ENCODE measurements at places on chromosomes 16 and 17.

DNA sequence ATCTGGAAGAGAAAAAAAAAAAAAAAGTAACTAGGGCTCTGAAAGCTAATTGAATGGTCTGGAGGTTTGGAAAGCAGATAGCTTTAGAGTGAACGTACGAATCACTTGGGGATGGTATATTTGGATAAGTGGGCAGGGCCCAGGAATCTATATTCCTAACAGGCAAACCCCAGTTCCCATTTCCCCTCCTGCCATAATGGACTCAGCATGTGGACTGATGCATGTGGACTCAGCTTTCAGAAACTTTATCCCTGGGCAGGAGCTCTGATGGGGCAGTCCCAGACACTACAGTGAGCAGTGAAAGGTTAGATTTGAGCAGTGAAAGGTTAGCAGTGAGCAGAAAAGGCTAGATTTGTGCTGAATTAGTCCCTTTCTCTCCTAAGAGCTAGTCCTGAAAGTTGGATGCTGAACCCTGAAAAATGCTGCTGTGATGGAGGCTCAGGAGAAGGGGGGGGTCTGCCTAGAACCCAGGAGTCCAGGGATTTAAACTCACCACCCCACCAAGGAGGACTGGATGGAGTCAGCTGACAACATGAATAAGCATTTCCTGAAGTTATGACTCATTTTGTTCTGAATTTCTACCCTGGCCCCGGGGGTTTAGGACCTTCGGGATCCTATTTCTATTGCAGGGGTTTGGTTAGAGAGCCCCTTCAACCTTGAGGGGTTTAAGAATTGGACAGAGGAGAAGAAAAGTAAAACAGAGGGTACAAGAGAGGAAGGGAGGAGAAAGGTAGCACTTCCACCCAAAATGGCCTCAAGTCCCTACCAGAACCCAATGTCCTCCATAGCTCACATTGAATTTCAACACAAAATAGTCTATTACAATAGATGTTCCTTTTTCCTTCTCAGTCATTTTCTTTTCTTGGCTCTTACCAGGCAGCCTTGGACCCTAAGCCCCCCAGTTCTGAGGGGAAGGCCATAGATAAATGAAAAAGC, 10.3 kb upstream of the FZD2 start:
- no peak for DNase-seq

GRCh38 chr16:23324727-23325126, 22.6 kb downstream of the SCNN1B start:
- DNase-seq = no peak

GRCh38 chr17:2214929-2215615, 88.5 kb downstream of the SMG6 start:
- DNase-seq = no peak

- no peak for DNase-seq
Observed at GRCh38 chr16:777826-778225, 10.4 kb downstream of the RPUSD1 start.

GRCh38 chr17:73318836-73319235, 7.0 kb upstream of the CDC42EP4 start:
- no peak for DNase-seq

DNA sequence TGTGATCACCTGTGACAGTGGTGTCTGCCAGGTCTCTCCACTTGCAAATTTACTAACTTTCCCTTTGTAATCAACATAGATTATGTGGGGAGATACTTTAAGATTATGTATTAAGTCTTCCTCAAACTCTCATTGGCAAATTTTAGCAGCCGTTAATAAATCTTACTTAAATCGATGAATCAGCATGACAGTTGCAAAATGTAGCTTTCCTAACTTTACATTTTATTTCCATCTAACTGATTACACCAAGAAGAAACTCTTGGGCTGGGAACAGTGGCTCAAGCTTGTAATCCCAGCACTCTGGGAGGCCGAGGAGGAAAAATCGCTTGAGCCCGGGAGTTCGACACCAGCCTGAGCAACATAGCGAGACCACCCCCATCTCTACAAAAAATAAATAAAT, 23.3 kb upstream of the CPNE2 start:
- no peak for DNase-seq

DNA sequence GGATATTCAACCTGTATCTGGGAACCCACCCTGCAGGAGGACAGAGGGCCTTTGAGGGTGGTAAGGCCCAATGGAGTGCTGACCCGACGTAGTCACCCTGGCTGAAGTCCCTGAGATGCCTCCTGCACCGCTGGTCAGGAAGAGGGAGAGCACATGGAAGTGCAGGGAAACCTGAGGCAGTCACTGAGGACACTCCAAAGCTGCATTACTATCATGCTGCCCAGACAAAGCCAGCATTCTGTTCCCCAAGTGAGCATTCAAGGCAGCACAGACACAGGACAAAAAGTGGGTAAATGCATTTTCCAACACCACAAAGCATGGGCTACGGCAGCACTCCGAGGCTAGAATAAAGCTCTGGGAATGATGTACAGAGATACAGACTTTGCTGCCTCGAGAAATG, 46.8 kb upstream of the BCAR1 start:
- no peak for DNase-seq

DNA sequence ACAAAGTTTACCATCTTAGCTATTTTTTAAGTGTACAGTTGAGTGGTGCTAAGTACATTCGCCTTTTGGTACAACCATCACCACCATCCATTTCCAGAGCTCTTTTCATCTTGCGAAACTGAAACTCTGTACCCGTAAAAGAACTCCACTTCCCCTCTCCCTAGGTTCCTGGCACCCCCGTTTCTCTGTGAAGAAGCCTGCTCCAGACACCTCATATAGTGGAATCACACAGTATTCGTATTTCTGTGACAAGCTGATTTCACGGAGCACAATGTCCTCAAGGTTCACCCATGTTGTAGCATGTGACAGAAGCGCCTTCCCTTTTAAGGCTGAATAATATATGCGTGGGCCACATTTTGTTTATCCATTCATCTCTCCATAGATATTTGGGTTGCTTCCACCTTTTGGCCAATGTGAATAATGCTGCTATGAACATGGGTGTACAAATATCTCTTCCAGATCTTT, 54.2 kb upstream of the MAP3K14 start:
- DNase-seq = no peak

DNA sequence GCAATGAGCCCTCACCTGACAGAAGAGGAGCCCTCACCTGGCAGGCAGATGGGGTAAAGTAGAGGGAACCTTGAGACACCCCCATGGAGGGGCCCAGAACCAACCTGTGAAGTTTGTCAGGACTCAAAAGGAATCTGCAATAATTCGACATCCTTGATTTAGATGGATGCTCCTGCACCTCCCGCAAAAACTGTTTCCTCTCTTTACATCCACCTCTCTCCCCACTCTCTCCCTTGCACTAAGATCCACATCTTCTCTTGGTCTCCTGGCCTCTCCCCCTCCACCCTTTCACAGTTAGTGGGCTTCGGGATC, 34.9 kb upstream of the RBFOX3 start:
- DNase-seq = no peak

DNA sequence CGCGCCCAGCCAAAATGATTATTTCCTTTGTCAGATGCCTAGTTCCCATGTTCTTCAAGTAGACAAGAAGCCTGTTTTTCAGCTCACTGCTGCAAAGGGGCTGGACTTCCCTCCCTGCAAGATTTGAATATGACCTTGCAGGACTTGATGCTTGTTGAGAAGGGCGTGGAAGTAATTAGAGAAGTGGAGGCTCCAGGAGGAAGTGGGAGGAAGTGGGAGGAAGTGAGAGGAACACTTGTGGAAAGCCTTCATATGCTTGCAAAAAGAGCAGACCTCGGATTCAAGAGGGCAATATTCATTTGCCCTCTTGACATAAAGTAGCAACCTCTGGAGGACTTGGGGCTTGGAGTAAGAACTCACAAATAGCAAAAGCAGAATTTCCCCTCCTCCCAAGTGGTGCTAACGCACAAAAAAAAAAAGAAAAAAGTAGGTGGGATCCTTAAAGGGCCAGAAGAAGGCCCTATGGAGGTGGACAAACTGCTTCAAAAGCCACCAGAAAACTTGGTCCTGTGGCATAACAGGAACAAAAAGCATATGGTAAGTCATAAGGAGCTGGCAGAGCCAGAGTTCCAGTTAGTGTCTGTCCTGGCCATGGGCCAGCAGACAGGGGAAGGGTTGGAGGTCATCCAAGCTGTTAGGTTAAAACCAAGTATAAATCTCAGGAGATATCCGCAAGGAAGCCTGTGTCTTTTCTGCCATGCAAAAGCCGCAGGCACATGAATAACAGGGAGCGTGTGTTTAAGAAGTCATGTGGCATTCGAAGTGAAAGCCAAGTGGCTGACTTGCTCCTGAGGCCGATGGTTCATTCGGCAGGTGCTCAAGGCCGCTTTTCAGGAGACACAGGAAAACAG, 20.6 kb upstream of the PRKAR1A start:
- DNase-seq = no peak

GRCh38 chr17:27485125-27485524, 28.9 kb downstream of the KSR1 start:
- no peak for DNase-seq

GRCh38 chr16:1592446-1592845, 19.4 kb downstream of the IFT140 start:
- no peak for DNase-seq

DNA sequence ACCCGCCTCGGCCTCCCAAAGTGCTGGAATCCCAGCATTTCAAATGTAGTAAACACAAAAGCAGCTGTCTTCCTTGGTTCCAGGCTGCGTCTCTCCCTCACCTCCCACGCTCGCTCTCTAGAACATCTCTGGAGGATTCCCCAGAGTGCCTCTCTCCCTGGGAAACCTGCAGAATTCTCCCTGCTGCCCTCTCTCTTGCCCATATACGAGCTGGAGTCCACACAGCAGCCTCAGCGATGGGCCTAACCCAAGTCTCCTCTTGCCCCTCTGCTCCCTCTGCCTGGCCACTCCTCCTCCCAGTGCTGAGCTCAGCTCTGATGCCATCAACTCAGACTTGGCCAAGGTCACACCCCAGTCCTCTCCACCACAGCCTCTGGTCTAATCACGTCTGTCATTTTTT, 10.6 kb downstream of the GPRC5B start:
- no peak for DNase-seq

DNA sequence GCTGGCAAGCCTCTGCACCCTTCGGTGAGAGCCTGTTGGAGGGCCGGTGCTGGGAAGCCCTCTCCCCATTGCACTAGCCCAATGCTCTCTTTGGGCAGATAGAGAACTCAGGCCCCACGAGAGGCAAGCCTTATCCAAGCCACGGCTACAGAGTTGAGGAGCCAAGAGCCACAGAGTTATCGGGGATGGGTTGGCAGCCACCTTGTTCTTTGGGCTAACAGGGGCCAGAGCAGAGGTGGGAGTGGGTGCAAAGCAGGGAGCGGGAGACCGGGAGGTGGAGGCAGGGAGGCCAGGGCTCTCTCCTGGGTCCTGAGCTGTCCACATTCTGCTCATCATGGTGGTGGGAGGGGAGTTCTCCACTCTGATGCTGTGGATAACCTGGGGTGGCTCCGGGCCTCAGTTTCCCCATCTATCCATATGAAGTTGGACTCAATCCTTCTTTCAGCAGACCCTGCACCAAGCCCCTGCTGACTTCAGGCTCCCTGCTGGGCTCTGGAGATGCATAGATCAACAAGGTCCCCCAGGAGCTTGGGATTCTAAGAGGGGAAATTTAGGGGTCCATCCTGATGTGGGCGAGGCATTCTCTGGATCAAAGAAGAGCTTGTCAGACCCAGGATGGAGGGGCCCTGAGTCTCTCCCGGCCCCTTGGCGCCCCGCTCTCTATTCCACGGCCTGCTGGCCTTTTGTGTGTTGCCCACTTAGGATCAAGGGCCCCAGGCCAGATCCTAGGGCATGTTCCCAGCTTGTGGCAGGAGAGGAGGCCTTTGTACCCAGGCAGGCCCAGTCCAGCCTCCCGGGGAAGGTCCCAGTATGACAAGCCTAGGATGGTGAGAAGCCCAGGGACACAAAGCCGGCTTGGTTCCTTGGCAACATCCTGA, 557 bp upstream of the CX3CL1 start:
- no peak for DNase-seq

DNA sequence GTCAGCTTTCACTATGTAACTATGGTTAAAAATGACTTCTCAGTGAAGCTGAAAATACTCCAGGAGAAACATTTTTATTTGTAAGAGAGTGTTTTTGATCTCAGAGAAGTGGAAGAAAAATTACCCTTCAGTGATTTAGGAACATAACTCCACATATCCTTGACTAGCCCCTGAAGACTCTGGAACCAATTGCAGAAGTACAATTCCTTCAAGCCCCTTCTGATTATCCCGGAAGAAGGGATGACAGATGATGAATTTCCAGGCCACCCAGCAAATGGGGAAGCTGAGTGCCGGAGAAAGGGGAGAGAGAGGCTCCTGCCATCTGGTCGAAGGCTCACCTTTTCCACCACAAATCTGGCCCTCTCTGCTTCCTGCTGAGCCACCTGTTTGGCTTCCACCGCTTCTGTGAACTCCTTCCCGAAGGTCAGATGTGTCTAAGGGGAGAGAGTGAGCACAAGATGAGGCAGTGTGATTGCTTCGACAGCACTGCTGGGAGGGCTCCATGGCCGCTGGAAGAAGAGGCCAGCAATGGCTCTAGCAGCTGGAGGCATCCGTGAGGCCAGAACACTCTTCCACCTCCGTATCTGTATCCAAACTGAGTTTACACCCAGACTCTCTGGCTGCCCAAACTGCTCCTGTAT, 8.1 kb downstream of the PHB1 start:
- DNase-seq = no peak

GRCh38 chr16:68612996-68613395, 32.1 kb upstream of the CDH3 start:
- no peak for DNase-seq

DNA sequence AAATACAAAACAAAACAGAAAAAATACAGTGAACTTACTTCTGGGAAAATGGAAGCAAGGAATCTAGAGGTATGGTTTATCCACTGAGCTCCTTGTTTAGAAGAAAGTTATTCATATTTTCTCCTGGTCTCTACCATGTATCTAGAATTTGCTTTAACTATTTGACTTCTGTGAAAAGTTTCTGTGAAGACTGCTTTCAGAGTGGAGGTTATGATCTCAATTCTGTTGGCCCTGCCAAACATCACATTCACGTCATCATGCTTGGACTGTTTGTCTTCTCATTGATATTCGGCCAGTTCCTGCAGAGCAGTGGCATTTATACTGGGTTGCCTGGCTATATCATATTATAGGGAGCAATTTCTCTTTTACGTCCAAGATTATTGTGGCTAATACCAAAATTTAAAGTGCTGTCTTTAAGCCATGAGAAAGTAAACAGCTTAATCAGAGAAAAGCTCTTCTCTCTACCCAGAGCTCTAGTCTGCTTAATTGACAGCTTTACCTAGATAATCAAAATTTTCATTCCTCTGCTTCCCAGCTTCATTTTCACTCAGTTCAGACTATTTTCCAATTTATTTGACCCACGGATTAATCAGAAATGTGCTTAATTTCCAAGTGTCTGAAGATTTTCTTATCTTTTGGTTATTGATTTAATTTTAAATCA, at the start of gene ABCA8:
Gene ABCA8 (minus strand): TSS at position 212 of the 661 bp plus-strand sequence. CDS start 13,358 bp downstream, outside the sequence.
- DNase-seq = no peak

DNA sequence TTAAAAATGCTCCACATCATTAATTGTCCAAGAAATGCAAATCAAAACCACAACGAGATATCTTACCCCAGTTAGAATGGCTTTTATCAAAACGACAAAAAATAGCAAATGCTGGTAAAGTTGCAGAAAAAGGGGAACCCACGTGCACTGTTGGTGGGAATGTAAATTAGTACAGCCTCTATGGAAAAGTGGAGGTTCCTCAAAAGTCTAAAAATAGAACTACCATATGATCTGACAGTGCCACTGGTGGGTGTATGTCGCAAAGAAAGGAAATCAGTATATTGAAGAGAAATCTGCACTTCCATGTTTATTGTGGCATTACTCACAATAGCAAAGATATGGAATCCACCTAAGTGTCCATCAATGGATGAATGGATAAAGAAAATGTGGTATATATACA, 38.2 kb upstream of the ZFHX3 start:
- DNase-seq = no peak
